ENCODE measurements at places on chromosomes 13 and 19.

- no peak for DNase-seq
These were observed 623.4 kb downstream of the PCDH17 start for GRCh38 chr13:58254943-58255342.

DNA sequence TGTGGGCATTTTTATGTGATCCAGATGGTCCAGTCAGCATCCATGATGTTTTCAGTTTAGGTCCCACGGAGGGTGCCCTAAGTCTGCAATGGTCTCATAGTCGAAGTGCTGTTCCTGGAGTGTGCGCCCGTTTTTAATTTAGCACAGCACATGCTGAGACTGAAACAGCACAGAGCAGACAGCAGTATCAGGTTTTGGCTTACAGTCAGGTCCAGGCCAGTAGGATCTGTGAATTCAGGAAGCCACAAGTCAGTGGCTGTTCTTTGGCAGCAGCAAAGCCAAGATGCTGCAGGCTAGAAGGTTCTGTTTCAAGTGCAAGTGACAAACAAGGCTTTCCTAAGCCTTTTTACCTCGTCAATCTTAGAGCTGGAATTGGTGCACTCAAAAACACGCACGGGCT, 18.3 kb downstream of the FBXO27 start:
- DNase-seq: no peak

GRCh38 chr19:30208436-30209060, 163.6 kb upstream of the ZNF536 start:
- no peak for DNase-seq

DNA sequence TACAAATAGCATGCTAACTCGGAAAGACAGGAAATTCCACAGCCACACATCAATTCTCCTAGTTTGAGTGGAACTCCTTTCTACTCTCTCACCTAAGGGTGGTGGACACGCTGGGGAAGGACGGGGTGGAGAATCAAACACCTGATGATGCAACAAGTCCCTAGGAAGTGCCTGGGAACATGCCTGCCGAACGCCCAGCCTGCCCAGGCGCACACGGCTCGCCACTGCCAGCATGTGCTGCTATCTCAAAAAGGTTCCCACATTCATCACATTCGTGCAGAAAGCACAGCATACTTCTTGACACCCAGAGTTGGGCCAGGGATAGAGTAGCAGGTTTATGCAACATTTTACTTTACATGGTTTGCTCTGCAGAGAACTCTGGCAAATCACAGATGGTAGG, 164.6 kb downstream of the ABCC4 start:
- no peak for DNase-seq

DNA sequence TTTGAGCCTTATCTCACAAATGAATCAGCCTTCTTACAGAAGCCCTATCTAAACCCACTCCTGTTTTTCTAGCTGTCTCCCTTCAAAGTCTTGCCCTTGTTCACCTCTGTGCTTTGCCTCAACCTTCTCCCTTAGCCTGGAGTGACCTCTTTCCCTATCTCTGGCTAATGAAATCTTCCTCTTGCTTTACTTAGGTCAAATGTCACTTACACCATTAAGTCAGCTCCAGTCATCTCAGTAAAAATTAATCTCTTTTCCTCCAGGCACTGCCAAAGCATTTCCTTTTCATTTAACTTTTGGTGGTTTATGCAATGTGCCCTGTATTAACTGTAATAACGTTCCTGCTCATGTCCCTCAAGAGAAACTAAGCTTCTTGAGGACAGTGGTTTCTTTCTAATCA, 596.5 kb upstream of the MIR17HG start:
- no peak for DNase-seq
